ENCODE measurements at places on chromosomes 2 and 18.

DNA sequence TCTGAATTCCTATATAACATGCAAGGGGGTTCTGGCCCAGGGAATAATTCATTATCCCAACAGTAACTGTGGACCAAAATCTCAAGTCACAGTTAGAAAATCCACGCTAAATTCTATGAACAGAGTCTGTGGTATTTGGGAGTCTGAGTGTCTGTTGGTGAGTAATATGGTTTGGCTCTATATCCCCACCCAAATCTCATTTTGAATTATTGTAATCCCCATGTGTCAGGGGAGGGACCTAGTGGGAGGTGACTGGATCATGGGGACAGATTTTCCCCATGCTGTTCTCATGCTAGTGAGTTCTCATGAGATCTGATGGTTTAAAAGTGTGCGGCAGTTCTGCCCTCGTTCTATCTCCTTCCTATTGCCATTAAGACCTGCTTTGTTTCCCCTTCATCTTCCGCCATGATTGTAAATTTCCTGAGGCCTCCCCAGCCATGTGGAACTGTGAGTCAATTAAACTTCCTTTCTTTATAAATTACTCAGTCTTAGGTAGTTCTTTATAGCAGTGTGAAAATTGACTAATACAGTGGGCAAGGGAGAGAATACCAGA, 68.3 kb downstream of the NBAS start:
- no peak for DNase-seq

GRCh38 chr2:162050513-162050961, 23.5 kb downstream of the DPP4 start:
- no peak for DNase-seq

GRCh38 chr18:75970212-75970611, 524.8 kb downstream of the ZNF516 start:
- no peak for DNase-seq

- DNase-seq: no peak
These were observed 1308.2 kb upstream of the NRXN1 start for GRCh38 chr2:52340171-52340570.

DNA sequence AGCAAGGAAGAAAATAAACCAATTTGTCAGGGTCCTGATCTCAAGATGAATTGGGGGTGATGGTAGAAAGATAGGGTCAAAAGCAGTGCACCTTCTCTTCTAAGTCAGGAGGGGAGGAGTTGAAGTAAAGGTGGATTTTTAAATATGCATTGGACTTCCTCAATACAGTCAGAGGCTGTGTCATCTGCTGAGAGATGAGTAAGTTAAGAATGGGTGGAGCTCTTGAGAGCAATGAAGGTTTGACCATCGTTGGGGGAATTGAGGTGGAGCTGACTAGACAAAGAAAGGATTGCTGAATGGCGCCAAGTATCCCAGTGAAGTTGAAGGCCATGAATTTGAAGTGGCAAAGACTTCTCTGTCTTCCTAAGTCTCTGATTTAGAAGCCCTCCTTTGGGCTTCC, 18.4 kb upstream of the CPO start:
- no peak for DNase-seq

DNA sequence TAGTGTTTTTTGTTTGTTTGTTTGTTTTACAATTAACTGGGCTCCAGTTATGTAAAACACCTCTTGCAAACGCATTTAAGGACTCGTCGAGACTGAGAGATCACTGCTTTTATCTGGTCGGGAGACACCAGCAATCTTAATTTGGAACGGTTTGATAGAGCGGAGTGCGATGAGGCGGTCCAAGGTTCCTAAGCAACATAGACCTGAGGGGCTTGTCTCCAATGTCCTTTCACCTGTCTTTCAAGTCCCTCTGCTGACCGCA, 729 bp upstream of the SELENOI start:
- DNase-seq: no peak

- DNase-seq: no peak
These were observed 146.3 kb downstream of the TDRD15 start for GRCh38 chr2:21270083-21270491.

- no peak for DNase-seq
These were observed 74.2 kb upstream of the KLF7 start for GRCh38 chr2:207239754-207240494.

GRCh38 chr2:10235099-10235908, 67.4 kb upstream of the HPCAL1 start:
- DNase-seq: no peak

DNA sequence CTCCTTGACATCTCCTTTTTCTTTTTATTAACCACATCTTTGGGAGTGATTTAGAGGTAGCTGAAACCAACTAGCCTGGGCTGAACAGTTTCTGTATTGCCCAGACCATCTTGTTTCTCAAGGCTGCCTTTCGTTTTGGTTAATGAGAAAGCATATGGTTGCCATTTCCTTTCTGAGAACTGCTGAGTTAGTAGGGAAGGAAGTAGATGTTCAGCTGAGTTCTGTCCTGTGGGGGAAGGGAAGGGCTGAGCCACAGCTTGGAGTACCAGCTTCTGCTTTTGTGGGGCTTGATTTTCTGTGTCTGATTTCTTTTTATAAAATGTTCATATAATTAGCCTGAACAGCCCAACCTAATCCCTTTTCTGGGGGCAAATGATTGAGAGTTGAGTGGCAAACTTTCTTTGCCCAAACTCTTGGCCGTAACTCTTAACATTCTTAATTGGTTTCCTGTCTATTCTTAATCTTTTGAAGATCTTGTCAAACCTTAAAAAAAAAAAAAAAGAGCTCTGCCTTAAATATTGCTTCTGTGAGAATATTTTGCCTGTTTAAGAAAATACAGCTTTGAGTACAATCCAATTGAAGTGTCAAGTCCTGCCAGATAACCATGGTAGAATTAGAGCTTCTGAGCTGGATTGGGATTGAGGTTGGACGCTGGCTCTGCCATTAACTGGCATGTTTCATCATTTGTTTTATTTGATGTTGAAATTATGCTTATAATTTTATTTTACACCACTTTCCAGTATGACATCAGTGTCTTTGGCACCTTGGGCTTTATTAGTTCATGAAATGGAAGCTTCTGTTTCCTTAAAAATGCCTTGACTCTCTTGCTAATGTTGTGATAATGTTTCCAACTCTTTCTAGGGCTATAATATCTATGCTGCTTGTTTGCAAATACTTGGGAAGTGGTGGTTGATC, 1.9 kb upstream of the NABP1 start:
- no peak for DNase-seq

DNA sequence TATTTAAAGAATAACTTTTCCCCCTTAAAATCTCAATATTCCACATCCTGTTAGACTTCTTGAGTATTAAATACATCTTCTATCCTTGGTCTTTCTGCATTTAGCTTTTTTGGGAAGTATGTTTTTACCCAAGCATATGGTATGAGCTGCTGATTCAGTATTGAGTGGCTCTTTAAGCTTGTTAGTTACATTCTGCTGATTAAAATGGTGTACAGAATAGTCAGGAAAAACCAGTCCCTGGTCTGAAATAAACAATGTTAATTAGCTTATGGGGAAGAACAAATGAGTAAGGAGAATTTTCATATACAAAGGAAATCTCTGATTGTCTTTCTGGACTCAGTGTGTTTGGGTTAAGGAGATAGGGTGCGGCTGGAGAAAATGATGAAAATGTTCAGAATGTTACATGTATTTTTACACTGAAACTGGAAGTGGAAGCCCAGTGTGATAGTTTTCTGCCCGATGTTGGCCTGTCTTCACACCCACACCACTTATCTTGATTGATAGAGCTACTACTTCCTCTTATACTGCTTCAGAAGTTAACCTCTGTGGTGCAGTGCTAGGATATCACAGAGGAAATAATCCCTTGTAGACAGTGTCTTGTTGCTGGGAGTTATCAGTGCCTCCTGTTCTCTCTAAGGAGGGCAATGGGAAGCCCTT, 84.0 kb downstream of the MSH2 start:
- DNase-seq: no peak

DNA sequence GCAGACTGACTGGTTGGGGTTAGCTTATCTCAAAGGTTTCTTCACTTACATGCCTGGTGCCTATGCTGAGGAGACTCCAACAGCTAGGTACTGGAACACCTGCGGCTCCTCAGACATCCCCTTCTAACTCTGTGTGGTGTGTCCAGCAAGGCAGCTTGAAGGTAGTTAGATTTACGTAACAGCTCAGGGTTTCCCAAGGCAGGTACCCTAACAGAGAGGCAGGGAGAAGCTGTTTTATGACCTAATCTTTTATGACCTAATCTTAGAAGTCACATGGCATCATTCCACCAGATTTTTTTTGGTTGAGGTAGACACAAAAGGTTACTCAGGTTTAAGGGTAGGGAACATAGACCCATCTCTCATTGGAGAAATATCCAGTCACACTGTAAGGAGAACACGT, 17.4 kb upstream of the PAPOLG start:
- DNase-seq: no peak

DNA sequence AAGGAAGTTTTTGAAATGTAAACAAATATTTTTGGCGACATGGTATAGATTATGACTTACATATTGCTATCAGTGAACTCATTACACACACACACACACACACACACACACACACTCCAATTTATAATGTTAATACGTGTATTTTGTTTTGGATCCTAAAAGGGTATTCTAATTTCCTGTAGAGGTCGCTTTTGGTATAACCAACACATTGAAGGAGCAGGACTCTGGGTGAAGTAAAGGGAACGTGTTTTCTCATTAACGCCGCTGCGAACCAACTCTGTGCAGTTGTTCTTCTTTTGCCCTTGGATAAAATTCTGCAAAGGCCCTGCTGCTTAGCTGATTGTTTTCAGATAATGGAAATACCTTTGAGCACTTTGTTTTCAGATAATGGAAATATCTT, 190.4 kb downstream of the PMAIP1 start:
- DNase-seq: no peak

GRCh38 chr2:159090514-159091201, 122.2 kb downstream of the TANC1 start:
- DNase-seq: no peak

- no peak for DNase-seq
These were observed 157.2 kb downstream of the DDX1 start for GRCh38 chr2:15748736-15749323.

DNA sequence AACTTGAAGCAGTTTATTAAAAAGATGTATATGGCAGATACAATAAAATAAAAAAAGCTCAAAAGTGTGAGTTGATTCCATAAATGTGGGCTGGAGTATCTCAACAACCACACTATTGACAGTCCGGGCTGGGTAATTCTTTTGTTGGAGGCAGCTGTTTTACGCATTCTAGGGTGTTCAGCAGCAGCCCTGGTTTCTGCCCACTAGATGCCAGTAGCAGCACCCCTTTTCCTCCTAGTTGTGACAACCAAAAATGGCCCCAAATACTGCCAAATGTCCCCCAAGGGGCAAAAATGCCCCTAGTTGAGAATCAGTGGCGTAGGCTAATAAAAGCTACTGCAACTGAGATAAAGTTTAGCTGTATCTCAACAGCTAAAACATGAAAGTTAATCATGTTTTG, 44.8 kb downstream of the CHMP3 start:
- DNase-seq: no peak

GRCh38 chr2:112824694-112825085, 11.9 kb downstream of the IL1B start:
- DNase-seq: no peak

- DNase-seq: no peak
These were observed 16.0 kb downstream of the YPEL5 start for GRCh38 chr2:30162806-30163205.

GRCh38 chr2:150020221-150020620, 432.6 kb upstream of the MMADHC start:
- DNase-seq: no peak

Data from tibial nerve (tissue), 4 donors.